ENCODE measurements at places on chromosomes 4 and X.

- peak; percentile 40 for DNase-seq
Measured at GRCh38 chr4:148288448-148288847, 153.8 kb downstream of the NR3C2 start.

DNA sequence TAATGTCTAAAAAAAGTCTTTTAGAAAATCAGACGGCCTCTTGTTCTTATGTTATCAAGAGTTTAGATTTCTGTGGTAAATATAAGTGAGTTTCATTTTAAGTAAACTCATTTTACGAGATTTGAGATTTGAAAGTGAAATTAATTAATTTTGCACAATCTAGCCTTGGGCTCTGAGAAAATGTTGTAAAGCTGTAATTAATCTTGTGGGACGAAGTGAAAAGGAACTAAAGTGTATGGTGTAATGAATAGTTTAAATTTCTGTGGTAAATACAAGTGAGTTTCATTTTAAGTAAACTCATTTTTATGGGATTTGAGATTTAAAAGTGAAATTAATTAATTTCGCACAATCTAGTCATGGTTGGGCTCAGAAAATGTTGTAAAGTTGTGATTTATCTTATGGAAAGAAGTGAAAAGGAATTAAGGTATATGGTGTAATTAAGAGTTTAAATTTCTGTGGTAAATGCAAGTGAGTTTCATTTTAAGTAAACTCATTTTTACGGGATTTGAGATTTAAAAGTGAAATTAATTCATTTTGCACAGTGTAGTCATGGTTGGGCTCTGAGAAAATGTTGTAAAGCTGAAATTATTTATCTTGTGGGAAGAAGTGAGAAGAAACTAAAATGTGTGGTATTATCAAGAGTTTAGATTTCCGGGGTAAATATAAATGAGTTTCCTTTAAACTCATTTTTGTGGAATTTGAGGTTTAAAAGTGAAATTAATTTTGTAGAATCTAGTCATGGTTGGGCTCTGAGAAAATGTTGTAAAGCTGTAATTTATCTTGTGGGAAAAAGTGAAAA, 1.6 kb downstream of the SCML1 start:
- no peak for DNase-seq

GRCh38 chr4:1113311-1114009, at the start of gene RNF212:
TSS of gene RNF212 (minus strand) at chr4:1113564. CDS start at chr4:1113464, 100 bp downstream.
- DNase-seq, result no peak

GRCh38 chr4:170270628-170271027, 180.9 kb upstream of the AADAT start:
- no peak for DNase-seq

DNA sequence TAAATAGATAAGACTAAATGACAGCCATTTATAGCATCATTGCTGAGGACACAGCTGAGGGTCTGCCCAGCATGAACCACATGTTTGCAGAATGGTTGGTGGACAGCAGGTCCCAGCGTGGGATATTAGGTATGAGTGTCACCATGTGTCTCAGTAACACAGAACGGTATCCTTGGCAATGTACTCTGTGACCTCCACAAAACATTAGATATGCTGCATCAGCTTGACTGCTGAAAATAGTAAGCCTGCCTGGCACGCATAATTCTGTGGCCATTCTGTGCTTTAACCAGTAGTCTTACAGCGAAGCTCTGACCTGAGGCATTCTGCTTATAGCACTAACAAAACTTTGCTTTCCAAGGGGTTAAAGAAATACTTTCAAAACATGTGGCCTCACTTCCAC, 32.0 kb downstream of the LIMCH1 start:
- DNase-seq, result no peak

- DNase-seq, result no peak
Measured at GRCh38 chr4:8221985-8222384, 22.9 kb downstream of the SH3TC1 start.

DNA sequence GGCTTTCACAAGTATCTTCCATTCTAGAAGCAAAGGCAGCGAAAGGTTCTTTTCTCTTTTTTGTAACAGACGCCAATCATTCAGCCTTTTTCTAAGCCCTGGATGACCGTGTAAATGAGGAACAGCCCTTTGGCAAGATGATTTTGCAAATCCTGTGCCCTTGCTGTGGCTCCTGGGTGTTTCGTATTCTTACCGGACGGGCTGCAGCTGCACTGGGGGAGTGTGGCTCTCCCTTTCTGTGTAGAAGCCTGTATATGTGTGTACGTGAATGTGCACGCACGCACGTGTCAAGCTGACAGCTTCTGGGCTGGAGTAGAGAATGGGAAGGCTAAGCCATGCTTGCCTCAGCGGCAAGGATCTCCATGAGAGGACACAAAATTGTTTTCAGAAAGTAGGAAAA, 8.2 kb downstream of the GRPEL1 start:
- no peak for DNase-seq
